AG08395 (cell line): ENCODE measurements at places on chromosomes 4 and X.

DNA sequence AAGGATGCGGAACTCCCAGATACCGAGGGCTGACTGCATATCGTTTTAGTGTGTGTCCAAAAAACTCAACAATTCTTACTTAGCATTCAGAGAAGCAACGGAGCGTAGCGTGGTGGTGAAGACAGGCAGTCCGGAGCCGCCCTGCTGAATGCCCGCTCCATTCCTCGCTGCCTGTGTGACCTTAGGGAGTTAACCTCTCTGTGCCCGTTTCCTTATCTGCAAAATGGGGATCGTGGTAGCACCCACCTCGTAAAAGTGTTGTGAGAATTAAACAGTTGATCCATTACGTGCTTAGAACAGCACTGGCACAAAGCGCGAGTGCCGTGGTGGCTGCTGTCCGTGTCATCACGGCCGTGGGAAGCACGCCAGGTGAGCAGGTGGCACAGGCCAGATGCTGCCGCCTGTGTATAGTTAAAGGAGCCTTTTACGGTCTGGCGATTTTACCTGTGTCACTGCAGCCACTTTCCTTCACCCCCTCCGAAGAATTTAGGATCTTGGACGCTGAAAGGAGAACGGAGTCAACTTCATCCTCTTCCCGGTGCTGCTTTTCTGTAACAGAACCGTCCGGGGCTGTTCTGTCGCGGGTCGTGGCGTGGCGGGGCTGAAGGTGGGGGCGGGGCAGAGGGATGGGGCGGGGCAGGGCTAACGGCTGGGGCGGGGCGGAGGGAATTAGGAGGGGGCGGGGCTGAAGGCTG lies 885 bp downstream of the CCDC110 start:
- peak; percentile 40 for DNase-seq

GRCh38 chr4:154399259-154399974 lies 92.2 kb downstream of the DCHS2 start:
- DNase-seq: peak; percentile 71

DNA sequence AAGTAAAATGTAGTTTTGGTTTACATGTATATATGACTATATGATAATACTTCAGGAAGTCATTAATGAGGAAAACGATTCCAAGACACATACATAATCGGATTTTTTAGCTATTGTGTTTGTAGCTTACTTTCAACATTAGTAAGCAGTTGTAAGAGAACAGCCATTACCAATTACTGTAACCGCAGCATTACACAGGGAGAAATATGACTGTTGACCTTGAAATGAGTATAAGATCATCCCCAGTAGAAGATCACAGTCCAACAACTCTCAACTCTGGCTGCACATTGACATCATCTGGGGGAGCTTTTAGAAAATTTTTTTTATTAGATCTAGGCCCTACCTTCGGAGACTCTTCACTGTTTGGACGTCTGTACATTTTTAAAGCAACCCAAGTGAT lies 762.0 kb upstream of the MAGEB2 start:
- DNase-seq: peak; percentile 38

DNA sequence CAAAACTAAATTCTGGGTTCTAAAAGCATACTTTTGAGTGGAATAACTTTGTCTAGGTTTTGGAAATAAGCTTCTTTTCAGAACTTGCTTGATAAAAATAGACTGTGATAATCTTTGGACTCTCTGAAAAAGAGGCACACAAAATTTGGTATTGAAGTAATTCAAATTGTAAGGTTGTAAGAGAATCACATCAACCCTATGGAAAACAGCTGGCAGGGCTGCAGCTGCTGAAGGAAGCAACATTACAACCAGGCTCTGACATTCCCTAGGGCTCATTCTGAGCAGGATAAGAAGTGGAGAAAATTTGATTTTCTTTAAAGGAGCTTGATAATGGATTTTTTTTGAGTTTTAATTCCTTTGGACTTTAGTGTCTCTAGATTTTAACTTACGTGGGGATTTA lies 147.6 kb downstream of the FSTL5 start:
- DNase-seq: no peak

DNA sequence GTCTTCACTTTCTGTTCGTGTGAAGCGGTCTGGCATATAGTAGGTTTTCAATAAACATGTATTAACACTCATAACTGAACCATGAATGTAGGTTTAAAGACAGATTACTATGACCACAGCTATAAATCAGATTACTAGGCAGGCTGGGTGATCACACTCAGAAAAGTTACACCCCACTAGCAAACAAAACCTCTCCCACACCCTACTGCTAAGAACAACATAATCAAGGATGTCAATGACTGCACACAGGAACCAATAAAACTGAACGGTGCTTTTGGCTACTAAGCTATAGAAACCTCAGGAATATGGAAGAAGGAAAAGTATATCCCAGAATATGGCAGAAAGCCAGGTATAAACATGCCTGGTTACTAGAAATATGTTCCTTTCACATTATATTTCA lies 676.9 kb downstream of the SMARCA1 start:
- no peak for DNase-seq

DNA sequence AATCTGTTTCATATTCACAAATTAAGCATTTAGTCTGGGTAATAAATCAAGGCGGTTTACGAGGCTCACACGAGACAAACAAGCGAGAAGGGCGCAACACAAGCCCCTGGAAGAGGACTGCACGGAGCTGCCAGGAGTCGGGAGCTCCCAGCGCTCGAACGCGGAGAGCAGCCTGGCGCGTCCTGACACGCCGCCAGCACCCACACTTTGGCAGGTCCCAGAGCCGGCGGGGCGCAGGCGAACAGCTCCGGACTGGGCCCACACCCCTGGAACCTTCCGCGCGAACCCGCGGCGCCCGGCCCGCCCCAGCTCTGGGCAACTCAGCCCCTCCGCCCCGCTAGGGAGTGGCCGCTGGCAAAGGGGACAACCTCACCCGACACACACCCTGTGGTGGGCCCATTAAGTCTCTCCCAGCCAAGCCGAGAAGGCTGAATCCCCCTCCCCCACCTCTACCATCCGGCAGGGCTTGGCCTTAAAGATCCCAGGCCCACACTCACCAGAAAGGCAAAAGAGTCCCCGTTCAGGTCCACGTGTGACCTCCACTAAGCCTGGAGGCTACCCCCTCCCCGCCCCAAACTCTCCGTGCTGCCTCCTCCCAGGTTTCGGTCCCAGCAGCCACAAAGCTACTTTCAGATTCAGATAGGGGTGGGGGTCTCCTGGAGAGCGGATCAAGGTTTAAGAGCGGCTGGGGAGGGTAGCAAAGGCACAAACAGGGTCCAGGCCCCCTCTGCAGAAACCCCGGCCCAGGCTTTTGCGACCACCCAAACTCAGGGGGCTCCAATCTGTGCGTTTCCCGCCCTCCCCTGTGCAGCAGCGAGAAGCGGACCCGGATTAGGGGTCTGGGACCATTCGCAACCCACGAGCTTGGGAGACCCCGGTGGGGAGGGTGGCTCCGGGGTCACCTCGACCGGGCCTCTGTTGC lies 47.5 kb upstream of the BCOR start:
- no peak for DNase-seq

- DNase-seq: no peak
These were observed 17.7 kb upstream of the ELOVL6 start for GRCh38 chr4:110216129-110216528.

- DNase-seq: no peak
These were observed 16.3 kb downstream of the APBB2 start for GRCh38 chr4:41197996-41198395.

GRCh38 chr4:94486372-94486801 lies 34.6 kb downstream of the PDLIM5 start:
- no peak for DNase-seq

GRCh38 chr4:8368061-8368481 lies 72.5 kb downstream of the ACOX3 start:
- no peak for DNase-seq

DNA sequence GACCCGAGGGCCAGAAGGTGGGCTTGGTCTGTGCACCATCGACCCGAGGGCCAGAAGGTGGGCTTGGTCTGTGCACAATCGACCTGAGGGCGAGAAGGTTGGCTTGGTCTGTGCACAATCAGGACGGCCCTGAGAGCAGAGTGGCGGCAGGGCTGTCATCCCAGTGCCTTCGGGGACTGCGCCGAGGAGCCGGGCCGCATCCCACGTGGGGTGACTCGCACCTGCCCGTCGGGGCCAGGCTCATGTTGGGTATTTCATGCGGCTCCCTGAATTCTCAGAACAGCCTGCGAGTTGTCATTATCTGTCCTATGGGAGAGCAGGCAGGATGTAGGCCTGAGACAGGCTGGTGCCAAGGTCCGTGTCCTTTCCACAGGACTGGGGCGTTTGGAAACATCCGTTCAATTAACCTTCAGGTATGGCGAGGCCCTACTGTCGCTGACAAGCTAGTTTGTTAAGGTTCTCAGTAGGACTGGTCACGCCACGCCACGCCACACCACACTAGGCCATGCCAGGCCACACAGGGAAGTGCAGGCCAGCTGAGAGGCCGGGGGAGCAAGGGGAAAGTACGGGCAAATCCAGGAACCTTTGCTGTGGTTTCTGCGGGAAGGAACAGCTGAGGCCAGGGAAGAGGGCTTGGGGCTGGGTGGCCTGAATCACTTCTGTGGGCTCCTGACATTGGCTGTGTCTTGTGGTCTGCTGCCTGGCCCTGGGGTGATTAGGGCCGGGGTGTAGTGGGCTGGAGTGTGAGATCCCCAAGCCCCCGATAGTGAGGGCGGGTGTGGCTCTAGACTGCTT lies 182.9 kb downstream of the AFAP1 start:
- DNase-seq: no peak
